ENCODE measurements at places on chromosomes 12 and 14. TPM values are rescaled to one million over a fixed set of nuclear protein-coding genes. Genes with fewer than 3 reads are reported as not detected.

Gene HCAR1
- polyA plus RNA-seq, result 4.3 TPM

Gene CMKLR1
- not detected for polyA plus RNA-seq

Gene TNFRSF1A
- polyA plus RNA-seq, result 87.6 TPM

Gene MAP3K9
- 17.6 TPM for polyA plus RNA-seq

Gene HPD
- 0.03 TPM for polyA plus RNA-seq
